D341Med (cell line): ENCODE measurements at places on chromosomes 3 and 15.
A peak's percentile ranks its signal among the peaks of the same experiment; 100 is the strongest.

DNA sequence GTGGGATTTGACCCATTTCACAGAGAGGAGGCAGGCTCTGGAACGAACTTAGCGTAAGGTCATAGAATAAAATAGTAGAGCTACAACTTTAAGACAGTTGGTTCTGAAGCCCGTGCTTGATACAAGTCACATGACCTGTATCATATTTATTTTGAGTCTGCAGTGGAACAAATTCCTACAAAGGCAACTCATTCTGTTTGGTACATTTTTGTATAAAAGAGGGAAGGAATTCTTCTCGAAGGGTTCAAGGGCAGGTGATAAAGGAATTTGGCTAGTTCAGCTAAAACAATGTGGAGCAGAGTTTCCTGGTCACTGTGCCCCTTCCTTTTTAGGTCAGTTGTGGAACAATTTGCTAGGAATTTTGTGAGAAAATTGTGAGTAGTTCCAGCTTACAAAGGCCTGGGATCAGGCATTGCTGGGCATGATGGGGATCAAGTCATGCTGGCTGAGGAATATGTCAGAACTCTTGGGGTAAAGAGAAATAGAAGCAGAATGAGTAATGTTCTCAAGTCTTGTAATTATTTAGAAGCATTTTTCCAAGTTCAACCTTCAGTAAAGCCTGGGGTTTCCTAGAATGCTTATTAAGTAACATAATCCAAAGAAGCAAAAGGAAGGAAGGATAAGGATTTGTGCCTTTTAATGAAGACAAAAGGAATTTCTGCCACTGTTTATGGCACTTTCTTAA, 19.1 kb downstream of the USP3 start:
- no peak for DNase-seq

DNA sequence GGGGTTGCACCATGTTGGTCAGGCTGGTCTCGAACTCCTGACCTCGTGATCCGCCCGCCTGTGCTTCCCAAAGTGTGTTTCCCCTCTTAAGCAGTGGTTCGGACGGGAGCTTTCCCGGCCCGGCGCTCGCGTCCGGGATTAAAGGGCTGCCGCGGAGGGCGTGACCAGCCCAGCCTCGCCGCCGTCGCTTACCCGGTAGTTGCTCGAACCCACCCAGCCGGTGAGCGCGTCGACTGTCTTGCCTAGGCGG, 513 bp downstream of the CLASP2 start:
- DNase-seq = peak; percentile 87

DNA sequence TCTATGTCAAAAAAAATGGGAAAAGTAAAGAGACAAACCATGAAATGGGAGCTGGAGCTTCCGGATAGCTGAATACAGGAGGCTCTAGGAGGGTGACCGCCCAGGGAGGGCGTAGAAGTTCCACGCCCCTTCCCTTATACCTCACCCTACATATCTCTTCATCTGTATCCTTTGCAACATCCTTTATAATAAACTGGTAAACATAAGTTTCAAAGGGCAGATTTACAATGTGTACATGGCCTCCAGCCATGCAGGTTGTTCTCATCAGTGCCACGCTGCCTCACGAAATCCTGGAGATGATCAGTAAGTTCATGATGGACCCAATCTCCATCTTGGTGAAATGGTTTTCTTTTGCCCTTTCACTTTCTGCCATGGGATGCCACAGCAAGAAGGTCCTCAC, 121.8 kb downstream of the OSBPL10 start:
- no peak for DNase-seq

DNA sequence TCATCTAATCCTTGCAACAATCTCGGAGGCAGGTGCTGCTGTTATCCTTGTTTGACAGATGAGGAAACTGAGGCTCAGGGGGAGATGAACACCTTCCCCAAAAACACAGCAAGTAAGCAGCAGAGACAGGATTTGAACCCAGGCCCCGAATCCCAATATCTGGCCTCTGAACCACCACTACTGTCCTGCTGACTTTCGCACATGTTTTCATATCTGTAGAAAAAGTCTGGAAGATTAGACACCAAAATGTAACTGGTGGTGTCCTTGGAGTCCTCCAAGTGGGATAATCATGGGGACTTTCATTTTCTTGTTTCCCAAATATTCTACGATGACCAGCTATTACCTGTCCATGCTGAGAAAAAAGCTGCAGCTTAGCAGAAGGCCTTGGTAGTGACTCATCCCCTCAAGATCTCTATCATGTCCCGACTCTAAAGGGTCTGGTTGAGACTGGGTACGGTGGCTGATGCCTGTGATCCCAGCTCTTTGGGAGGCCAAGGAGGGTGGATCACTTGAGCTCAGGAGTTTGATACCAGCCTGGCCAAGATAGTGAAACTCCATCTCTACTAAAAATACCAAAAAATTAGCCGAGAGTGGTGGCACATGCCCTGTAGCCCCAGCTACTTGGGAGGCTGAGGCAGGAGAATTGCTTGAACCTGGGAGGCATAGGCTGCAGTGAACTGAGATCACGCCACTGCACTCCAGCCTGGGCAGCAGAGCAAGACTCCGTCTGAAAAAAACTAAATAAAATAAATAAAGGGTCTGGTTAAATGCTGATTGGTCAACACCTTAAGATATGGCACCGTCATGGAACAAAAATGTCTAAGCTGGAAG, 8.6 kb downstream of the IRAK2 start:
- no peak for DNase-seq

DNA sequence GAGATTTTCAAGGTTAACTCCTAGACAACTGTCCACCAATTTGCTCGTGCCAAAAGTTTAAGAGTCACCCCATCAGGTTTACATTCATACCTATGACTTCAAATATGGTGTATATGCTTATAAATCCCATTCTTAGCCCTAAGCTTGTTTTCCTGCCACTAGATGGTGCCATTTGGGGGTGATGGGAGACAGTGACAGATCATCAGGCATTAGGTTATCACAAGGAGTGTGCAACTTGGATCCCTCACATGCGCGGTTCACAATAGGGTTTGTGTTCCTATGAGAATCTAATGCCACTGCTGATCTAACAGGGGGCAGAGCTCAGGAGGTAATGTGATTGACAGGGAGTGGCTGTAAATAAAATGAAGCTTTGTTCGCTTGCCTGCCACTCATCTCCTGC, 182.7 kb downstream of the CNTN6 start:
- no peak for DNase-seq

DNA sequence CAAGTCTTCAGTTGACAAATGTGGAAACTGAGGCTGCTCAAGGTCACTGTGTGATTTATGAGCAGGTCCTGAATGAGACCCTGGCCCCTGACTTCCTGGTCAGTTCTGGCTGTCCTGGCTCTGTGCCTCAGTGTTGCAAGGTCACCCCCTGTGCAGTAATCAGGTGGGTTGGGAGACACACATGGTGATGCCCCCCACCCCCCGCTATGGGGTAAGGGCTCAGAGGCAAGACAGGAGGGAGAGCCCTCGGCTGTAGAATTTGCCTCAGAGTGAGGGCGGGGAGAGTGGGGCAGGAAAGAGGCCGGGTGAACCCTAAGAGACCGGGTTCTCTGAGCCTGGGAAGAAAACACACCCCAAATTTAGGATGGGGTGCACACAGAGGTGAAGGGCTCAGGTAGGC, 98.5 kb downstream of the MEGF11 start:
- DNase-seq = no peak

GRCh38 chr3:27669591-27669990, 52.5 kb downstream of the EOMES start:
- DNase-seq = no peak

DNA sequence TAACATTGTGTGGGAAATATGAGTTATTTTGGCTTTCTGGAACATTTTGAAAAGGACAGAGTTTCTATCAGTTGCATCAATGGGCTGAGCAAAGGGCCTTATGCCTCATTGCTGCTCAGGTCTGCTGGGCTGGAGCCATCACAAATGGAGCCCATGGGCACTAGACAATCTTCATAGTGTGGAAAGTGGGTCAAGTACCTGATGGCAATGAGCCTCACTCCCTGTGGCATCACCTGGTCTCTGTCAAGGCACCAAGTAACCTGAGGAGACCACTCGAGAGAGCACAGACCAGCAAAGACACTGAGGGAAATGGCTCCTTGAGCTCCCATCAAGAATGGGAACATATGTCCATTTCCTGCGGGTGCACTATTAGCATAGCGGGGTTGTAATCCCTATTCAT, 96.7 kb upstream of the PPP2R3A start:
- DNase-seq = no peak

DNA sequence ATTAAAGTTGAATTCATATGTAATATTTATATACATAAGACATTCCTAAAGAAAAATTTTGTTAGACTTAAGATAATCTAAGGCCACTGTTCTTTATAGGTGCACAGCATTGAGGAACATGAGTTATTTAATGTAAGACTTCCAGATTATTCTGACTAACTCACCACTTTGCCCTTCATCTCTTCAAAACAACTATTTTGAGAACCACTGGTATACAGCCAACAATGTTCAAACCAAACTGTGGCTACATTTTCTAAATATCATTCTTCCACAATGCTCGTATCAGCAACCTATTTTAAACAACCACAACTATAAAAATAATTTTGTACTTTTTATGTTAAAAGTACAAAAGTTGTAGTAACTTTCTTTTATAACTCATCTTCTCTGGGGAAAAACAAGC, 199.8 kb upstream of the ALCAM start:
- DNase-seq = no peak

DNA sequence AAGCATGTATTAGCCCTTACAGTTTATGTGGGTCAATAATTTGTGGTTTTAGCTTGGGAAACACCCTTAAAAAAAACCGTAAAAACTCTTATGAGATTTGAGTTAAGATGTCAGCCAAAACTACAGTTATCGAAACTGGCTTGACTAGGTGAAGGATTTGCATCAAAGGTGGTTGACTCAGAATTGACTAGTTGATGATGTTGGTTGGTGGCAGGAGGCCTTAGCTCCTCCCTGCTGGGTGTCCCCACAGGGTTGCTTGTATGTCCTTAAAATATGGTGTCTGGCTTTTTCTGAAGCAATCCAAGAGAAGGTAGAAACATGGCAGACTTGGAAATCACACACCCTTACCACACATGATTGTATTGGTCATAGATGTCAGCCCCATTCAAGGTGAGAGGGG, 305.1 kb downstream of the ROBO2 start:
- no peak for DNase-seq

GRCh38 chr3:127034990-127035652, 52.2 kb downstream of the PLXNA1 start:
- no peak for DNase-seq

DNA sequence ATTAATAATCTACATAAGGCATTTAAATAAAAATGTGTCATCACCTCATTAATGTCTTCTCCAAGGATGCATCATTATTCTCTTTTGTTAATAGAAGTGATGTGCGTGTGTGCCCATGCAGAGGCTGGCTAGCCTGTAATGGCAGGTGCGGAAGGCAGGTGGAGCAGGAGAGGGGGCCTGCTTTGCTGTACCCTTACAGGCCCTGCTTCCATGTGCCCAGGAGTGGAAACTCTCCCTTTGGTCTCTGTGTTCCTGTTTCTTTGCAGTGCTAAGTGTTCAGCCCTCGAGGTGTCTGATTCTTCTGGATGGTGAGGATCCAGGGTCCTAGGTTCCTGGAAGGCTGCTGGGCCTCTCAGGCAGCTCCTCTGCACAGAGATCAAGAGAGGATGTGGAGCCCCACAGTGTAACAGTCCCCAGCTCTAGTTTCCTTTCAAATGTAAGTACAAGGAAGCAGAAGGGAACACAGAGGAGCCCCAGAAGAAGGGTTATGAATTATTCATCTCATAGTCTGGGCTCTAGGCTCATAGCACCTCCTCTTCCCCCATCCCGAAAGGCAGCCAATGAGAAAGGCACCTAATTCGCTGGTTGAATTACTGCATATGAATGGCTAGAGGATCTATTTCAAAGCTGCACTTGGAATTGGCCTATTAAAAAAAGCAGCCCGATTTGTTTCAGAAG, 39.2 kb upstream of the AGBL1 start:
- DNase-seq = no peak

DNA sequence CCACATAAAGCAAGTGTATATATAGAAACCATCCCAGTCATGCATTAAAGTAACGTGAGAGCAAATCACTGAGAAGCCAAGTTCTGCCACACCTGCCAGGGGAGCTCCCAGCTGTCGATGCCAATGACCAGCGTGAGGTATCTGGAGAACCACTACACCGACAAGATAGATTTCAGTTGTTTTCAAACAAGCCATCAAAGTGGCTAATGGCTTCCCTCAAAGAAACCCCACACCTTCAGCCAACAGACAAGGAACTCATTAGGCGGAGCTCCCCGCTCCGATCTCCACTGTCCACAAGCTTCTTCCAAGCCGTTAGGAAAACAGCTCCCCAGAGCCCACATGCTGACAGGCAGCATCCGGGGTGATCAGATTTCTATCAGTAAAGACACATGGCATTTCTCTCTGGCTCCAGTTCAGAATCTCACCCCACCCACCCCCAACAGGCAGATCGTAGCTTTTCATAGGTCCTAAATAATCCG, 54.2 kb upstream of the SPATA12 start:
- DNase-seq = no peak

DNA sequence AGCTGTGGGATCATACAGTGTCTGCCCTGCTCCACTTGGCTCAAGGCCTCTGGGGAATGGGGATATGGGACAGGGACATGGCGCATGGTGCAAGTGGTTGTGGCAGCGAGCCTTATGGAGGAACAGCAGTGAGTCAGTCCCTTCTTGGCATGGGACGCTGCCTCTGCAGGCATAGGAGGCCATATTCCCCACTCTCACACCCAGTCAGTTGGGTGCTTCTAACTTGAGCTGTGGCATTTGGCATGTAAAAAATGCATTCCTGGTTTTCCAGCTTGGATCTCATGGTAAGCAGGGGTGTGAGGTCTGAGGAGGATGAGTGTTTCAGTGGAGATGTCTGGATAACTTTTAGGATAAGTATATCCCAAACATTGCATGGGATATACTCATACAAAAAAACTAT, 31.6 kb upstream of the UBE2Q2 start:
- no peak for DNase-seq

GRCh38 chr3:171783626-171784025, 26.7 kb downstream of the PLD1 start:
- no peak for DNase-seq

GRCh38 chr3:190345027-190345821, 23.0 kb upstream of the CLDN1 start:
- no peak for DNase-seq

GRCh38 chr3:12961007-12961696, 112.1 kb downstream of the IQSEC1 start:
- peak; percentile 54 for DNase-seq

DNA sequence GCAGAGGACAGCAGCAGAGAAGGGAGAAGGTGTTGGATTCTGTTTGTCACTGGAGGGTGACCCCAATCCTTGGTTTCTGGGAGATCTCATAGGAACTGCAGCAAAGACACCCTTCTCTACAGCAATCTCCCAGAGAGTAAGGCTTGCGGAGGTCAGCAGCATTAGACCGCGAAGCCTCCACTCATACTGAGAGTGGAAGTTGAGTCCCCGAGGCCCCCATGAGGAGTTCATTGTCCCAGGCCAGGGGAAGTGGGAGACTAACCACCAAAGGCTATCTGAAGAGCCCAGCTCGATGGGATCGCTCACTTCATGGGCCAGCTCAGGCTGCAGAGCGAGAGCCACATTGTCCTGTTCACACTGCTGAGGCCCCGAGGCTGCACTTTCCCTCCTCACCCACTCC, 44.6 kb downstream of the GLDN start:
- DNase-seq = no peak

GRCh38 chr15:80811781-80812315, 32.7 kb downstream of the CEMIP start:
- no peak for DNase-seq

- DNase-seq = no peak
These were observed 161.7 kb downstream of the ARPP21 start for GRCh38 chr3:35800960-35801459.

GRCh38 chr3:35408882-35409281, 230.4 kb upstream of the ARPP21 start:
- no peak for DNase-seq

GRCh38 chr3:169659096-169659819, 4.3 kb downstream of the MECOM start:
- no peak for DNase-seq
